Spinal cord (tissue), 10 donors: ENCODE measurements at places on chromosomes 2 and 18. TPM values are rescaled to one million over a fixed set of nuclear protein-coding genes. Genes with fewer than 3 reads are reported as not detected.

TFCP2L1 gene
- 0.30 TPM for total RNA-seq

STAT4 gene
- total RNA-seq, result 2.5 TPM

GAL3ST2 gene
- 0.33 TPM for total RNA-seq

HOXD1 gene
- total RNA-seq, result 2.7 TPM

KCNE4 gene
- 13.3 TPM for total RNA-seq

DNA sequence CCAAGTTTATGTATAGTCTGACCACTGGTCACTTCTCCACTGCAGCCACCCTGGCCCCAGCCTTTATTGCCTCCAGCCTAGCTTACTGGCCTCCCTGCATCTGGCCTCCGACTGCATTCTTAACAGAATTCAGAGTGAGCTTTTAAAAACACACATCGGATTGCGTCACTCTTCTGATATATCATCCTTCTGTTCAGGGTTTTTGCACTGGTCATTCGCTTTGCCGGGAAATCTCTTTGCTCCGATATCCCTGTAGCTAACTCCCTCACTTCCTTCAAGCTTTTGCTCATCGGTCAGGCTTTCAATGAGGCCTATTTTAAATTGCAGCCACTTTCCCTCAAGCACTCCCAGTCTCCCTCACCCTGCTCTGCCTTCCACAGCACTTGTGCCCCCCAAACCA lies 101.6 kb upstream of the DLX2 start:
- no peaks in the 10 kb centered on the region for H3K27me3 ChIP-seq
- no peak overlapping the region for H3K4me3 ChIP-seq
- H3K36me3 ChIP-seq, result no peaks in the 10 kb centered on the region
- no peak for DNase-seq

GRCh38 chr2:24671230-24671629 lies 122.0 kb downstream of the PTRHD1 start:
- H3K27me3 ChIP-seq, result no peaks in the 10 kb centered on the region
- no peaks in the 10 kb centered on the region for H3K4me1 ChIP-seq
- peaks cover 4% of the 10 kb centered on the region for H3K36me3 ChIP-seq
- no peak overlapping the region for H3K27ac ChIP-seq
- H3K4me3 ChIP-seq, result no peak overlapping the region

DNA sequence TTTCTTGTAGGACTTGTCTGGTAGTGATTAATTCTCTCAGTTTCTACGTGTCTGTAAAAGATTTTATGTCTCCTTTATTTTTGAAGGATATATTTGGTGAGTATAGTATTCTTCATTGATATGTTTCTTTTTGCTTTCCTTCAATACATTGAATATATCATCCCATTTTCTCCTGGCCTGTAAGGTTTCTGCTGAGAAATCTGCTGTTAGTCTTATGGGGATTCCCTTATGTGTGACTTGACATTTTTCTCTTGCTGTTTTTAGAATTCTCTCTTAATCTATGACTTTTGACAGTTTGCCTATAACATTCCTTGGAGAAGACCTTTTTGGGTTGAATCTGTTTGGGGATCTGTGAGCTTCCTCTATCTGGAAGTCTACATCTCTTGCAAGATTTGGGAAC lies 281.0 kb upstream of the MEIS1 start:
- no peak overlapping the region for H3K27ac ChIP-seq
- no peak overlapping the region for H3K4me3 ChIP-seq
- H3K36me3 ChIP-seq, result no peaks in the 10 kb centered on the region
- DNase-seq, result no peak
- H3K27me3 ChIP-seq, result no peaks in the 10 kb centered on the region

DNA sequence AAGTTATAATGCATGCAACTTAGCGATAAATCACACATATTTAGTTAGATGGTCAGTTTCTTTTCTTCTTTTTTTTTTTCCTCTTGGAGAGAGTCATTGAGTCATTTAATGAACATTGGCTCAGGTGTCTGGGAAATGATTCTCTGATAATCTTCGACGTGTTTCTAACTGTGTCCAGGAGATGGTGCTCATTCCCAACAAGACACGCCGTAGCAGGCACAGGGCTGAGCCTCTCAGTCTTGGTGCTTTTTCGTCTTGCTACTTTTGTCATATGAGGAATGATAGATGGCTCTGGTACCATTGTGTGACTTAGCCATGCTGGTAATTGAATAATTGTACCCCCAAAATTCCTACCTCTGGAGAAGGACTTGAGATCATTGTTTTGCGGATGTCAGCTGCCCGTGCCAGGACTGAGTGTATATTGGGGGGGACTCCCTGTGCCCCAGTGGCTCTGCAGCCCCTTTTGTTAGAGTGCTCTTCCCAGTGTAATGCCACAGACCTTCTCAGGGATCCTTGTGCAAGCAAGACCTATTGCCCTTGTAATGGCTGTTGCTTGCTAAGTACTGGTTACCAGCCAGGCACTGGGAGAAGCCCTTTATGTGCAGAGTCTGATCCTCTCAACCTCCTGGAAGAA lies 107.6 kb upstream of the CYRIA start:
- no peaks in the 10 kb centered on the region for H3K27me3 ChIP-seq
- DNase-seq, result peak; percentile 43
- H3K4me1 ChIP-seq, result peaks cover 16% of the 10 kb centered on the region
- no peak overlapping the region for H3K27ac ChIP-seq
- H3K4me3 ChIP-seq, result no peak overlapping the region
- H3K36me3 ChIP-seq, result no peaks in the 10 kb centered on the region

- no peak for DNase-seq
- H3K4me3 ChIP-seq, result no peak overlapping the region
- H3K36me3 ChIP-seq, result no peaks in the 10 kb centered on the region
- peaks cover 13% of the 10 kb centered on the region for H3K4me1 ChIP-seq
- no peaks in the 10 kb centered on the region for H3K27me3 ChIP-seq
Observed at GRCh38 chr2:62723253-62723652, 17.7 kb downstream of the EHBP1 start.

DNA sequence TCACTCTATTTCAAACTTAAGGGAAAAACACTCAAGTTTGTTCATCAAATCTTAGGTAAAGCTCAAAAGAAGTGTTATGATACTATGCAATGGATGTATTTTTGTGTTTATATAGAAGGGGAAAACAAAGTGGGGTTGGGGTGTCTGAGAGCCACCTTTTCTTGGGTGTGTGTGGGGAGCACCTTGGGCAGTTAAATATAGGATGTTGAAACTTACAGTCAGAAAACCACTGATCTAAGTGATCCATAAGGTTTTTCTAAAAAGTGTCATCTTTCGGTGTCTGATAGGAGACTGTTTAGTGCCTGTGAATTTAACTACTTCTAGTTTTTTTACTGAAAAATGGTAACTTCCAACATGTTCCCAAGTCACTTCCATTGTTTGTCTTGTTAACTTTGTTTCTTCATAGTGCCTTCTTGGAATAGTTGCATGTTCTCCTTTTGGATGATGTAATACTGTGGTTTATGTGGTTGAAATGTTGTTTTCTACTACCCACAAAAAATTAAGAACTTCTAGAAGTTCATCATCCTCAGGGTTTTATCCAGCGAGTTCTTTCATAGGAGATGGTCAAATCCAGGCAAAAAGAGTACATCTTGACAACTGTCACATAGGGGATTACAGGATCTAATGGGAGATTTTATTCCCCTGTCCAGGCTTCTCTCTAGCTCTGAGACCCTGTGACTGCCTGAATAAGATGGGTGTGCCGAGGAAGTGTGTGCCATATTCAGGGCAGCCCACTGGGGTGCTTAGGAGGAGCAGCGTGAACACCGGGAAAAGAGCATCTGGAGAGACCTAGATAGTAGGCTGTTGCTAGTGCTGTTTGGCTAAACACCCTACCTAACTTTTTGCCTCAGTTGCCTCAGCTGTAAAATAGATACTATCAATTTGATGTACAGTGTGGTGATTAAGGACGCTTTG lies 46.2 kb downstream of the CAB39 start:
- H3K36me3 ChIP-seq, result peaks cover 10% of the 10 kb centered on the region
- no peaks in the 10 kb centered on the region for H3K4me1 ChIP-seq
- H3K27ac ChIP-seq, result no peak overlapping the region
- H3K4me3 ChIP-seq, result no peak overlapping the region
- no peak for DNase-seq

DNA sequence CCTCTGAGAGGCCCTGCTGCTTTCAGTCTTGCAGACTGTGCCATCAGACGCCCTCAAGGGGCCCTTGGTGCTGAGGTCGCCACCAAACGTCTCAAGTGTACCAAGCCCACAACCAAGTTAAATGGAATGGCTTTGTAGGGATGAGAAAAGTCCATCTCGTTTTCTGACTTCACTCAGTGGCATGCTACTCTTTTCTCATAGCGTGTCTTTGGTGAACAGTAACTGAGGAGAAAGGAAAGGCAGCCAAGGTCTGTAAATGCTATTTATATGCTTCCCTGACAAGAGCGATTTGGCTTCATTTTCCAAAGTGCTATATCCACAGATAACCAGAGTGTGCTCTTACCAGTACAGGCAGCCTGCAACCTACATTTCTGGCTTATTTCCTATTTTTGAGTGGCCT lies 123.0 kb downstream of the MTX2 start:
- no peak for DNase-seq
- no peak overlapping the region for H3K27ac ChIP-seq
- no peaks in the 10 kb centered on the region for H3K36me3 ChIP-seq
- no peaks in the 10 kb centered on the region for H3K27me3 ChIP-seq
- peaks cover 3% of the 10 kb centered on the region for H3K4me1 ChIP-seq
- H3K4me3 ChIP-seq, result no peak overlapping the region
